NCI-H1436 treated with DMSO at 0.1 percent for 48 hours (cell line): ENCODE measurements at places on chromosomes 4 and X.

DNA sequence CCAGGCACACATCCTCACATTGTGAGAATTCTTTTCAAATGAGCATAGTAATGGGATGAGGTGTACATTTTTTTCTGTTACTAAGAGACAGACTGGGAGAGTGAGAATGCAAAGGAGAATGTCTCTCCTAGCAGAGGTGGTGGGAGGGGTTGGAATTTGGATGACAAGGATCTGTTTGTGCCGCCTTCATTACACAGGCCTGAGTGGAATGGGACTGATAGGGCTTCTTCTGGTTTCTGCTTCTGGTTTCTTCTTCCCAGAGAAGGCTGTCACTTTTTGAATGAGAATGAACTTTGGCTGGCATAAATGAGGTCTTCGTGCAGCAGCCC is 55.4 kb downstream of the C4orf51 start:
- no peak for DNase-seq

DNA sequence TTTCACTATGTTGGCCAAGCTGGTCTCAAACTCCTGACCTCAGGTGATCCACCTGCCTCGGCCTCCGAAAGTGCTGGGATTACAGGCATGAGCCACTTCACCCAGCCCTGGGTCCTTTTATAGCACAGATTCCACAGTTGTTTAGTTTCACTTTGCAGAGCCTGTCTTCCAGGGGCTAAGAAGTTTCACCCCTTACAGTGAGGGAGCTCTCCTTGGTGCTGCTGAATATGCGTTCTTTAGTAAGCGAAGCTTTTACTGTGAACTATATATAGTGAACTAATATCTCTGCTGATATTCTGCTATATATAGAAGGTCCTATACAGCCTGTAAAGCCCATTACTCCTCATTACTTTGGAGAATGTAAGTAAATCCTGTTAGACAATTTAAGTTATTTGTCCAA is 4.2 kb downstream of the TCEAL6 start:
- no peak for DNase-seq

GRCh38 chr4:24809376-24809775 is 14.0 kb downstream of the SOD3 start:
- DNase-seq, result no peak

- DNase-seq, result no peak
These were observed 49.9 kb downstream of the FRMD7 start for GRCh38 chrX:132077912-132078311.

DNA sequence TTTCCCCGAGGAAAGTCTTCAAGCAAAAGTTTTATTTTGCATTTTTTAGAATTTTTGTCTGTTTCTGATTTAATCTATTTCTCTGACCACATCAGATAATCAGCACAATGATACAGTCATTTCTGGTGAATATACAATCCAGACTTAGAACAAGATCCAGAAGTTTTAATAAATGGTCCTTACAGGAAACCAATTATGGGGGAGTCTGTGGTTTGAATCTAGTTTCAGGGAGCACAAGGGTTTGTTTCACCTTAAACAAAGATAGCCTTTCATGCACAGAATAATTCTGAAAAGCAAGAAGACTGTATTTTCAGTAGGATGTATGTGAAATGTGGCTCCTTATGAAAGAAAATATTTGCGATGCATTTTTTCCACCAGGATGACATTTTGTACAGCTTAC is 158.5 kb upstream of the ARSJ start:
- DNase-seq, result no peak

DNA sequence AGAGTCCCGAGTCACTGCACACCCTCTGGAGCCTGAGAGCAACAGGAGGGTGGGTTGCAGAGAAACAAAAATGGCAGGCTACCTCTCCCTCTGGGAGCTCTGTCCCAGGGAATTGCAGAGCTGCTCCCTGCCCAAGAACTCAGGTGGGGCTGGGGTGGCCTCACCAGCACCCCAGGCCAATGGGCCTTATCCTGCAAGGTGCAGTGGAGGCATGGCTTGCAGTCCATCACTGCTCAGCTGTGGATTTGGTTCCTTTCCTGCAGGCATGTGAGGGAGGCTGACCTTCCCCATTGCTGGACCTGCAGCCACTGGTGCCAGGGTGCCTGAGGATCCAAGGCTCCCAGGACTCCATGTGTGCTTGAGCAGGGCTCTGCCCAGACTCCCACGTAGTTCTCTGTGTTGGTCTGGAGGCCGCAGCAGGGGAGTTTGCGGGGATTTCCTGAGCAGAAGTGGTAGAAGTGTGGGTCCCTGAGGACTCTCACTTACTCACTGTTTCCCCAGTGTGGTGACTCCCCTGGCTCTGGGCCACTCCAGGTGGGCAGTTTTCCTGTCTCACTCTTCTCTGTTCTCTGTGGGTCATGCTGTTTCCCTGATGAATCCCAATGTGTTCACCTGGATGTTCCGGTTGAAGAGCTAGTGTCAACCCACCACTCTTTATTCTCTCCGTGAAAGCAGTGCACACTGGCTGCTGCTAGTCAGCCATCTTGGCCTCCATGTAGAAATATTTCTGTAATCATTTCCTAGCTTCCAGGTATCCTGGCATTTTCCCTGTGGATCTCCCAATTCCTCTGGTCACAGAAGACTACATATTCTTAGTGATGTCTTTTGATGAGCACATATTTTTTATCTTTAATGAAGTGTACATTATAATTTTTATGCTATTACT is 82.3 kb downstream of the ARHGAP24 start:
- DNase-seq, result no peak

DNA sequence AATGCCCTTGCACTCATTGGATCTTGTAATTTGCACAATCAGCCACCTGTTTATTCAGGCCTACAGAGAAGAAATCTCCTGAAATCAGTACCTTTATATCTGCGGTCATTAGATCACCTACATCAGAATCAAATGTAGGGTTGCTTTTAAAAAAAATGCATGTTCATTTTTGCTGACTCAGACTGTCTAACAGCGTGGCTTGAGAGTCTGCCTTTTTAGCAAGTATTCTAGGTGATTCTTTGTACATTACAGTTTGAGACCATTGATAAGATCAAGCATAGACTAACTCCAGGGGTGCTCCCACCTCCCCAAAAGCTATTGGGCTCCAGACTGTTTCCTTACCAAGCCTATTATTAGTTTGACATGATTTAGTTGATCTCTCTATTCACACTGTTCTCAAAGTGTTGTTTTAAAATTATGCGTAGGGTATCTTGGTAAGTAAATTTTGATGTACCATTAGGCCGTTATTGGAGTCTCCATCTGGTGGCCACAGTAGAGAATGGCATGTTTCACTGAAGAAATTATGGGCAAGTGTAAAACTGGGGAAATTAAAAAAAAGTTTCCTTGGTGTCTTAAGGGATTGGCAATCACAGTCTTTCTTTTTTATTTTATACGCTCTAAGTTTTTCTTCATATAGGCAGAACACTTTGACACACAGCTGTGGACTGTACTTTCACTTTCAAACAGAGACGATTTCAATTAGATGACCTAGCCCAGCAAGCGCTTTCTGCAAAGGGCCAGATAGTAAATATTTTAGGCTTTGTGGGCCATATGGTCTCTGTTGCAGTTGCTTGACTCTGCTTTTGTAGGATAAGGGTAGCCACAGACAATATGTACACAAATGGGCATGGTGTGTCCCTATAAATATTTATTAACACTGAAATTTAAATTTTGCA is 33.7 kb upstream of the MSL3 start:
- DNase-seq, result no peak

- DNase-seq, result no peak
These were observed 247.8 kb upstream of the DKK2 start for GRCh38 chr4:107283587-107284559.

- DNase-seq, result no peak
These were observed 12.4 kb upstream of the NKX1-1 start for GRCh38 chr4:1418494-1419285.

- no peak for DNase-seq
These were observed 50.4 kb upstream of the PGAM4 start for GRCh38 chrX:78019586-78020483.

DNA sequence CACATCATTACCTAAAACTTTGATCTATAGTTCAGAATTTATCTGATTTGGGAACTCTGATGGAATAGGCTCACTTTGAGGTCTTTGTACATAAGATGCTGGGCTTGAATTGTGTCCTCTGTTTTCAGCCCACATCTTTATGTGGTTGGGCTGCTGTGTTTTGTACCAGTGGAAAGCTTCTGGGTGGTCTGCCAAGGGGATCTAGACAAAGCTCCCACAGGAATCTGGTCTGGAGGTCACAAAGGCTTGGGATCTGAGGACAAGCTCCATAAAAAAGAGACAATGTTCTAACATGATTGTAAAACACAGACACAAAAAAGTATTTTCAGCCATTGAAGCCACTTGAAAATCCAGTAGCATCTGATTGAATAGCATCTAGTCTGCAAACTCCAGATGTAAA is 393.5 kb upstream of the PITX2 start:
- no peak for DNase-seq

GRCh38 chr4:151771664-151772063 is 10.9 kb upstream of the GATB start:
- no peak for DNase-seq

- DNase-seq, result no peak
These were observed 48.8 kb upstream of the ADAD1 start for GRCh38 chr4:122329876-122330565.

DNA sequence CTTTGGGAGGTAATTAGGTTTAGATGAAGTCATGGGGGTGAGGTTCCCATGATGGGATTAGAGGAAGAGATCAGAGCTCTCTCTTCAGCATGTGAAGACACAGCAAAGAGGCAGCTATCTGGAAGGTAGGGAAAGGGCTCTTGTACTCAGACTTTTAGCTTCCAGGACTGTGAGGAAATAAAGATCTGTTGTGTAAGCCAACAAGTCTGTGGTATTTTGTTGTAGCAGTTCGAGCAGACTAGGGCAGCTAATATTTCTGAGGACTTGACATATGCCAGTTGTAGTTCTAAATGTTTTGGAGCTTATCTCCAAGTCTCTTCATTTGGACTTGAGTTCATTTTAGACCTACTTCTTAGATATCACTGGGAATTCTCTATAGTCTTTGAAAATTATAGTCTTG is 137.3 kb upstream of the PDE5A start:
- DNase-seq, result no peak

DNA sequence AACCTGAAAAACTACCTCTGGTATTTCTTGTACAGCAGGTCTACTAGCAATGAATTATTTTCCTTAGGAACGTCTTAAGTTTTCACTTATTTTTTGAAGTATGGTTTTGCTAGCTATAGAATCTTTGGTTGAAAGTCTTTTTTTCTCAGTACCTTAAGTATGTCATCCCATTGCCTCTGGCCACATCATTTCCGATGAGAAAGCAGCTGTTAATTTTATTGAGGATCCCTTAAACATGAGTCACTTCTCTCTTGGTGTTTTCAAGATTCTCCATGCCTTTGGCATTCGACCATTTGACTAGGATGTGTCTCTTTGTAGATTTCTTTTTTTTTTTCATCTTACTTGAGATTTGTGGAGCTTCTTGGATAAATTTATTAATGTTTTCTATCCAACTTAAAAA is 803.8 kb upstream of the AMOT start:
- no peak for DNase-seq

GRCh38 chrX:11597479-11597878 is 68.2 kb downstream of the ARHGAP6 start:
- no peak for DNase-seq

- DNase-seq, result no peak
These were observed 25.4 kb upstream of the TBC1D9 start for GRCh38 chr4:140781596-140781995.

GRCh38 chr4:52425751-52426326 is 233.3 kb downstream of the USP46 start:
- no peak for DNase-seq

DNA sequence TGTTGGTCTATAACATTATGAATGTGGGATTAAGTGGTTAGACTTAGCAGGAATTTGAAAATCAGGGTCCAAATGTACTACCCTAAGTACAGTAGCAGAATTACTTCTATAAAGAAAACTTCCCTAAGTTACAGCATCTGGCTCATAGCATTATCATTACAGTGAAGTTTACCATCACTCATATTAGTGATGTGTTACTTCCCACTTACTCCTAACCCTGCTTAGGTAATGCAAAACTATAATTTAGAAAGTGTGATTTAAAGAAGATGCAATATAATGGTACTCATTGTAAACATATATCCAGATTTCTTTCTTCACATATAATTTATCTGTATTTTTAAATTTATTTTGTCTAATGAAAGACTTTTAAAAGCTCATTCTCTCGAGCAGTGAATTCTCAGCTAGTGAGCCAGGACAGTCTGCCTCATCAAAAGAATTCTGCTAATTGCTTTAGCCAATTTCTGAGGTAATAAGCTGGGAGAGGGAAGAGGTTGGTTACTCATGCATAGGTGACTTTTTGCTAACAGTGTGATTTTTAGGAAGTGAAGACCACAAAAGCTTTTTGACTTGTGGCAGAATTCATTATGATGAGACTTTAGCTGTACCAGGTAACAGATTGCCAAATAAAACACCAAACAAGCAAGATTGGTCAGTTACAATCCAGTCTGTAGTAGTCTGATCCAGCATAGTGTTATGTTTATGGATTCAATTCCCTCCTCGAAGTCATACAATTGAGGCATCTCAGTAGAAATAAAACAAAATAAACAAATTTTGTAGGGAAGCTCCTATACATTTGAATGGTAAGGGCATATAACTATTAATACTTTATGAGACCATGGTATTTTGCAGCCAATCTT is 21.0 kb downstream of the PLS3 start:
- DNase-seq, result no peak

DNA sequence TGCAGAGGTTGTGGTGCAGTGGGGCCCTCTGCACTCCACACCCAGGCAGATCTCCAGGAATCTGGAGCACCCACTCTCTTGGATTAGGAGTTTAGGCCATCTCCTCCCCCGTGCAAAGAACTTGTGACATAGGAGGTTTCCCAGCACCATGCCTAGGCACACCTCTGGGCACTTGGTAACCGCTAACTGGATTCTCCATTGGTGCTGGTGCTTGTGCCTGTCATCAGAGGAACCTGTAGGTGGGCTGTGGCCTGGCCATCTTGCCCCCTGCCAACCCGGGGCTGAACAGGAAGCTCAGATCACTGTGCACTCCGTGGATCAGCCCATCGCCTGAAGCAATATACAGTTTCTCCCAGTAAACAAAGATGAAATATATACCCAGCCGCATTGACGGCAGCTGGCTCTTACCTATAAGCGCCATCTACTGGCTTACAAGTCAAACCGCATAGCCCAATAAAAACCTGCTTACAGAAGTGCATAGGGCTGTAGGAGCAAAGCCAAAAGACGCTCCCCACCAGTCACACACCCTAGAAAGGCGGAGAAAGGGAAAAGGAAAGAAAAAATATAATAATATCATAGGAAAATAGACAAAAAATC is 19.1 kb upstream of the TEX13B start:
- DNase-seq, result peak; percentile 53

- no peak for DNase-seq
These were observed at the start of gene TMEM150C for GRCh38 chr4:82561786-82562563. TSS of gene TMEM150C (minus strand) at chr4:82561988. CDS start at chr4:82504657, 57,331 bp downstream.

DNA sequence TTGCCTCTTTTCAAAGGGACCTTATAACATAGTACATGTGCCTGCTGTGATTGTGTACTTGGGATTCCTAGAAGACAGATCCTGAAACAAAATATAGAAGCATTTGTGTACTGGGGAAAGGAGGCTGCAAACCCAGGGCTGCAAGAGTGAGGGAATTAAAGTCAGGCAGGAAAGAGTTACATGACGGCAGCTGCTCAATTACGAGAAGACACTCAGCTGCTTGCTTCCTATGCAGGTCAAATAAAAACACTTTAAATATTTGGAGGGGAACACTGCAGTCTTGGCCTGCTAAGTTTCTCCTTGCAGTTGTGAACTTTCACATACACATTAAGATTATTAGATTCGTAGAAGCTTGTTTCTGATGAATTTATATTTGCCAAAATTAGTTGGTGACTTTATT is 191.9 kb upstream of the CXCL13 start:
- DNase-seq, result no peak

GRCh38 chr4:186021461-186022167 is 47.3 kb upstream of the TLR3 start:
- no peak for DNase-seq
